Colonic mucosa (tissue), 4 donors: ENCODE measurements at places on chromosomes 5 and 9.

DNA sequence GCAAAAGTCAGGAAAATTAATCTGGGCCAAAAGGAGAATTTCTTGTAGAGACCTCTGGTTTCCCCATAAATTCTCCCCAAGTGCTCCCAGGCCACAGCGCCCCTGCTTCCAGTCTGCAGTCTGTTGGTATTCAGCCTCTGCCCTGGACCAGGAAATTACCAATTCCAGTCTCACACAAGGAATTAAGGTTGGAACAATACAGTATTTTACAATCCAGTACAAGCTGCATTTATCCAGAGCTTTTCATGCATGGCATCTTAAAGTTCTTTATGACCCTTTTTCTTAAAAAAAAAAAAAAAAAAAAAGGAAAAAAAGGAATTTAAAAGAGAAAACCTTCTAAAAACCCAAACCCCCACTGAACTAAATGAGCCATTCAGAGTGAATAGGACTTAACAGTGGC lies 139.6 kb upstream of the RANBP3L start:
- no peak for DNase-seq

GRCh38 chr9:124214116-124214515 lies 43.6 kb upstream of the NEK6 start:
- no peak for DNase-seq

DNA sequence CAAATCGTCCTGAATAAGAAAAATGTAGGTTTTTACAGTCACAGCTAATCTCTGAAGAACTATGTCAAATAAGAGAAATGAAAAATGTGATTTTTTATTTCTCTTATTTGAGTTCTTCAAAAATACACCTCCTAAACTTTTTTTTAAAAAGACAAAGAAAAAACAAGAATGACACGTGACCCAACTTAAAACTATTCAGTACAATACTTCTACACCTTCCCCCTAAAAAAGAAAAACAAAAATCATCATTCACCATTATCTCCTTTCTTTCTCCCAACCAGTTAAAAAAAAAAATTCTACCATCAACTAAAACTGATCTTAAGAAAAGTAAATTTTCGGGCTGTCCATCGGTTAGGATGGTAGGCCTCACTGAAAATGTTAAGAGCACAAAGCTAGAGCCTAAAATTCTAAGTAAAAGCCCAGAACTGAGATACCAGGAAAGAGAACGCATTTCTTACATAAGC lies 2.1 kb downstream of the RNF145 start:
- no peak for DNase-seq

GRCh38 chr9:73155377-73155776 lies 3.7 kb downstream of the ANXA1 start:
- DNase-seq = no peak

- no peak for DNase-seq
Measured at GRCh38 chr9:16575142-16575985, 295.1 kb downstream of the BNC2 start.

DNA sequence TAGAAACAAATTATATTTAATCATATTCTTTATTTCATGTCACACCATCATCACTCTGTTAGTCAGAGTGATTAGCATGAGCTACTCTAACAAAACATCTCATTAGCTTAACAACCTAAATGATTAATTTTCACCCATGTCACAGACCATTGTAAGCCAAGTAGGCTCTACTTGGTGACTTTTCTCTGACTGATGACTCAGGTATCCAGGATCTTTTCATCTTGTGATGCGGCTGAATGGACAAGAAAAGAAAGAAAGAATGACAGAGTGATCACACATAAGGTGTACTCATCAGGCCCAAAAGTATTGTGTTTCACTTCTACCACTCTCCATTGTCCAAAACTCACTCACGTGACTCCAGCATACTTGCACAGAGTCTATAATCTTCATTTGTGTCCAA lies 299.3 kb downstream of the ANXA1 start:
- DNase-seq = no peak

DNA sequence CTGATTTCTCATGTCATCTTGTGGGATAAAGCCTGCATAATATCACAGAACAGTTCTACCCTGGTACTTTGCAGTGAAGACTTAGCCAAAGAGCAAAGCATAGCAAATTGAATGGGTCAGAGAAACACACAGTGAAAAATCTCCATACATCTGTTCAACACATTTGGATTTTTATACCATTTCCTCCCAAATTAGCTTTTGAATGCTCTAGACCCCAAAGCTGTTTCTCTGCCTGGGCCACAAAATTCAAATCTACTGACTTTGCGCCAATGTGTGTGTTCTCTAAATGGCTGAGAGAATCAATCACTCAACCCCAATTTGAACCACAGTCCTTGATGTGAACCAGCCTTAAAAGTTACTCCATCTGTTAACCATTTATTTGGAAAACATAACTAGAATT lies 236.9 kb upstream of the NFIL3 start:
- no peak for DNase-seq

DNA sequence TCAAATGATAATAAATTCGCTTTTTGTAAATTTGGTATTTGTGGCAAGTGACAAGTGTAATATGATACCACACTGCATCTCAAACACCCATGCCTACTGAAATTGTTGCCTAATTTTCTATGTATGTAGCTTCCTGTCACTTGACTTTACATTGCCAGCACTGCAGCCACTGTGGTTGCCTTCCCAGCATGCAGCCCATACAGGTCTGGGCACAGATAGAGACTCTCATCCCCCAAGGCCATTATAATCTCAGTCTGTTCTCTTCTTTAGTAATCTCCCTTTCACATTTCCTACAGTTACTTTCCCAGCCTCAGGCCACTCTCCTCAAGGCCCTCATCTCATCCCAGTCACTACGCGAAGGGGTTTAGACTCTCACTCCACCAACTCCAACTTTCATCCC lies 1200.6 kb downstream of the PTPRD start:
- DNase-seq = no peak

- no peak for DNase-seq
Measured at GRCh38 chr9:115000217-115000639, 69.8 kb upstream of the TNFSF8 start.

DNA sequence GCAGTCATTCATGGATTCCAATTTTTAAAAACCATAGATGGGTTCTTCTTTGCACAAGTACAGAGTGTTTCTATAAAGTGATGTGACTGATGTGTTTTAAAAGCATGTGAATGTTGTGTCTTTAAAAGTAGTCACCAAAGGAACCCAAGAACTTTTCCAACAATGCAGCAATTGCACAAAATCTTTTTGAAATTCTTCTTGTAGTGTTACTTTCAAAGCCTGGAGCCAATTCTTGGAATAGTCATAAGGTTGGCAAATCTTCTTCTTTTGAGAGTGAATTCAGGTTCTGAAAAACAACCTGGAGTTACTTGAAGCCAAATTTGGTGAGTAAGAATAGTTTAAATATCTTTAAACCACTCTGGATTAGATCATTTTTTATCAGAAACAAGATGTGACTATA lies 10.5 kb downstream of the GRAMD2B start:
- DNase-seq = no peak

DNA sequence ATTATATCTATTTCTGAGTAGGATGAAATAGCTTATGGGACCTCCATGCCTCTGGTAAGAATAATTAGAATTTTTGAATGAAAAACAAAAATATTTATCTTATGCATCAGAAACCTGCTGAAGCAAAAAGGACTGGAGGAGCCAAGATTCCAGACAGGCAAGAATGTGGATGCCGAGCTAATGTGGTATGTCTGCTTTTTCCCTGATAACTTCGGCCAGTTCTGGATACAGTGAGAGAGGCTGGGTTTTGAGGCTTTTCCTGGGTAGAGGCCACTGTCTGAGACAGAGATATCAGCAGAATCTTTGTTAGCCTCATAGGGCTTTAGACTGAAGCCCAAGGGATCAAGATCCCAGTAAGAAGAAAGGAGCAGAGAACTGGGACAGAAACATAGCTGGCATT lies 5.2 kb upstream of the CTNND2 start:
- DNase-seq = no peak

DNA sequence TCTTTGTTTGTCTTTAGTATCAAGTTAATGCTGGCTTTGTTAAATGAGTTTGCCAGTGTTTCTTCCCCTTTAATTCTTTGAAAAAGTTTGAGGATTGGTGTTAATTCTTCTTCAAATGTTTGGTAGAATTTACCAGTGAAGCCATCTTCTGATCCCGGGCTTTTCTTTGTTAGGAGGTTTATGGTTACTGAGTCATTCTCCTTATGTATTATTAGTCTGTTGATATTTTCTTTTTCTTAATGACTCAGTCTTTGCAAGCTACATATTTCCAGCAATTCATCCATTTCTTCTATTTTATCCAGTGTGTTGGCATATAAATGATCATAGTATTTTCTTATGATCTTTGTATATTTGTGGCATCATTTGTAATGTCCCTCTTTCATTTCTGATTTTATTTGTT lies 74.5 kb upstream of the SPINK5 start:
- DNase-seq = no peak

DNA sequence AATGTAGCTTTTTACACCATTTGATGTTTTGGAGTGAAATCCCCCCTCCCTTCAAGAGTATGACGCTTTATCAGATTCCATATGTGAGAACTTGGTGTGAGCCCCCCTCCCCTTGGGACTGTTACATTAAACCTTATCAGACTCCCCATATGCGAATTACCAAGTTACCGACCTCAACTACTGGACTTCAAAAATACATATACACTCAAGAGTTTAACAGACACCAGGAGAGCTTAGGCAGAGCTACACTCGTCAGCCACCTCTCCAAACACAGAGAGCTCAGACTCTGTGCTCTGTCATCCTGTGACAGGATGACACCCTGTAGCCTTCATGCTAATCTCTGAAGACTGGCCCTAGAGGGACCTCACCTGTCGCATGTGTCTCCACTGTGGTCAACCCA lies 50.2 kb downstream of the FAM114A2 start:
- no peak for DNase-seq

GRCh38 chr5:151662805-151663204 lies 23.9 kb downstream of the SPARC start:
- no peak for DNase-seq

DNA sequence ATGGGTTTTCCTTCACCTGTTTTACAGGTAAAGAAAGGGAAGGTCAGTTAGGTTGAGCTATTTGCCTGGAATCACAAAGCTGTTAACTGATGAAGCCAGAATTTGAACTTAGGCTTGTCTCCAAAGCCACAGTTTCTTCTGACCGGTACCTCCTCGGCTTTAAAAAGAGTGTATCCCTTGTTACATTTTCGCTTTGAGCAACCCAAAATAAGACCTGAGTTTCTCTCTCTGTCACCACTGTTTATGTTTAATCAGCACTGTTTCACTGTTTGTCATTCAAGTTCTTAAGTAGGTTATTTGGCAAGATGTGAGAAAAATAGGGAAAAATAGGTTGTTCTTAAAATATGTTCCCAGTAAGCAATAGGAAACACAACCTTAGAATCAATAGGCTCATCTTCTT lies 84.6 kb downstream of the VCAN start:
- DNase-seq = no peak

DNA sequence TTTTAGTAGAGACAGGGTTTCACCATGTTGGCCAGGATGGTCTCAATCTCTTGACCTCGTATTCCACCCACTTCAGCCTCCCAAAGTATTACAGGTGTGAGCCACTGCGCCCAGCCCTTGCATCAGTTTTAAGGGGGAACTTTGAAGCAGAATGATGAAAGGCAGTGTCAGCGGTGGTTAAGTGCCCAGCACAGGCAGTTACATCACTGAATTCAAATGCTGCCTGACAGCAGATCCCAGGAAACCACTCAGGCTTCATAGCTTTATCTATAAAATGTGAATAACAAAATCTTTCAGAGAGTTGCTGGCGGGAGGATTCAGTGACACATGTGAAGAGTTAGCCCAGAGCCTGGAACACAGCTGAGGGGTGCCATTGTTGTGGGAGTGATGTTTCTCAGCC lies 26.5 kb downstream of the FGF1 start:
- DNase-seq = no peak

GRCh38 chr5:123075521-123076163 lies 13.4 kb upstream of the PRDM6 start:
- DNase-seq = no peak

DNA sequence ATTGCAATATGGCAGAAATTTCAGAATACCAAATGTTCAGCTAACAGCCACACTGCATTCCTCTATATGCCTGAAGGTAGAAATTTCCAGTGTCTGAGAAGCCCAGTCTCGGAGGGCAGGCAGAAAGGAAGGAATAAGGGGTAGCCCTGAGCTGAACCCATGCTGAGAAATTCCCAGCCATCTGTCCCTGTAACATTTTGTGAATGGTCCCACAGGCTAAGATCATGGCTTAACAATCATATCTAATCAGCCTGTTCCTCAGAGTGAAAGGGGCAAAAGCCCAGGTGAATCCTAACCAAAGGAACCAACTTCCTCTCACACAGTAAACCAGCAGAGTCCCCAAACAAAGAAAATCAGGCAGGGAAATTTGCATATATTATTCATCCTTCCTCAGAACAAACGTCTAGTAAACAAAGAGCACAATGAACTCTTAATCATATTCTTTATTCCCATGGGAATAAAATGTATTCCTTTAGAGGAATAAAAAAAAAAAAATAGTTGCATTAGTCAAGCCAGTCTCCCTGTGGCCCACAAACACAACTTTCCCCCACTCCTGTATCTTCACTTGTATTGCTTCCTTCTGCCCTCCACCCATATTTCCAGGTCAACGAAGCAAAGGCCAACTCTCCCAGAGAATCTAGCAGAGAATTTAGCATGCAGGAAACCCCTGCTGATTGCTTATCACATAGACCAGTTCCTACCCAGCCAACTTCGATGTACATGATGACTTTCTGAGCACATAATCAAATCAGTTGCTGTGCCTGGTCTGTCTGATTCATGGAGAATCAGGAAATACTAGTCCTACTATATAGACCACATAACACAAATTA lies 257.6 kb downstream of the FAM114A2 start:
- no peak for DNase-seq

DNA sequence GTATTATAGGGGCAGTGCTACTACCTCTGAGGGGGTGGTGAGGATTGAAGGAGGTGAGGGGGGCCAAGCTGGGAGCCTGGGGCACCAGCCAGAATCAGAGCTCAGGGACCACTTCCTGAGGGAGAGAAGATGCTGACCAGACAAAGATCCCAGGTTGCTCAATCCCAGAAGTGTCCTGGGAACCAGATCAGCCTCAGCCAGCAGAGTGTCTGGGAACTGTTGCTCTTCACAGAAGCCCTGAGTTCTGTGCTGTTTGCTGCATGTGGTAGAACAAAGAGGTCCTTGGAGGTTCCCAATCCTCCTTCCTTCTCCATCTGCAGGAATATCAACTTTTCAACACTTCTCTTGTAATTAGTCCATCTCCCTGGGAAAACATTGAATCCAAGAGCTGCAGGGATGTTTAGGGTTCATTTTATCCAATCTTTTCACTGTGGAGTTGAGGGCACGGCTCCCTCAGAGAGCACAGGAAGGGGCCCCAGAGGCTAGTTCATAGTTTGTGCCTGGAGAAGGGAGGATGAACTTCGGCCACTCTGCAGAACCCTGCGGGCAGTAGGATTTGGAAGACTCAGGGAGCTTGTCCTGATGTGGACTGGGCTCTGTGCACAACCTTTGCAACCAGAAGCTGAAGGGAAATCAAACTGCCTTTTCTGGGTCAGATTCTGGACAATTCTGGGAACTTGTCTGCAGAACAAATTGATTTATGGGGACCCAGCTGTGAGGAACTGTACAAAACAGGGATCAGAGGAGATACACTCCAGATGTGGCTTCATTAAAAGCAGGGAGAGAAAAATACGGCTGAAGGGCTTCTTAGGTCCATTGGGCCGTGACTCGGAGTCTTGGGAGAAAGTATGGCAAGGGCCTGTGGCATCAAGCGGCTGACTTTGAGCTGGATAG lies 57.1 kb downstream of the GALNT12 start:
- DNase-seq = no peak
